NCI-H146 (cell line): ENCODE measurements at places on chromosomes 1 and 21.

GRCh38 chr1:225483818-225484656 lies 56.2 kb upstream of the LBR start:
- no peak for DNase-seq

GRCh38 chr1:237146241-237146640 lies 104.3 kb downstream of the RYR2 start:
- no peak for DNase-seq

DNA sequence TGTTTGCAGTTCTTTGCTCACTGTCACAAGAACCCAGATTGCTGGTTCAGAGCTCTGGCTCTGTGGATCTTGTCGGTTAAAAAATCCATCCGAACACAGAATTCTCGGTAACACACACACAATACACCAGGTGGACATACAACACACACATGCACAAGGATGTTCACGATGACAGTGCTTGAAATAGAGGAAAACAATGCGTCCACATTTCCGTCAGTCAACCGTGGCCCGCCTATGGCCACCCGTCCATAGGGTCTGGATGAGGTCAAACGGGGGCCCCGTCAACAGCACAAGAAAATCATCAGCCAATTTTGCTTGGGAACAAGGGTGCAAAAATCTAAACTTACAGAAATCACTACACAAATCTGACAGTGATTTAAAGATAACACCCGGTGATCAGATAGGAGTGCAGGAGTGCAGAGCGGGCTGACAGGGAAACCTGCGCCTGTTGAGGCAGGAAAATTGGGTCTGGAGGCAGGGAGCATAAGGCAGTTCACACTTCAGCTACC lies 50.4 kb upstream of the SLC19A1 start:
- no peak for DNase-seq

GRCh38 chr1:227557962-227558725 lies 5.2 kb upstream of the ZNF678 start:
- no peak for DNase-seq

DNA sequence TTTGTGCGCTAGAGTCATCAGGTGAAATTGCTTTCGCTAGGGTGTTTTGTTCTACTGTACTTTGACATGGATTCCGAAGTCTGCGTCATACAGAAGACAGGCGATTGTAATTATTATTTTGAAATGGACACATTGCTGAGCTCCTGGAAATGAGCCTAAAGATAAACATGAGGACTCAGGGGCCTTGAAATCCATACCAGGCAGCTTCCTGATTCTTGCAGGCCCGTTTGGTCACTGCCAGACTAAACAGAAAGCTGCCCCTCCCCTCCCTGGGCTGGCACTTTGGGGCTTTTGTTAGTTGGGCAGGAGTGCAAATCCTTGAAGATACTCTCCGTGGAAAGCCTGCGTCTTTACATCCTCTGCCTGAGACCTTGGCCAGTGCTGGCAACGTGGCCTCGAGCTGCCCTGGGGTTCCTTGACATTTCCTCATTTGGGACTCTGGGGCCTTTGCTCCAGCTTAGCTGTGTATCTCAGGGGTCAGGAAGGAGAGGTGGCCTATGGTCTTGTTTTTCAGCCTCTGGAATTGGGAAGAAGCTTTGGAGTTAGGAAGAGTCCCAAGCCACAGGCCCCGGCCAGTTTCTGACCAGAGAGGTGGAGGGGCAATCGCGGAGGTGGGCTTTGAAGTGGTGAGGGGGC lies 26.9 kb upstream of the KCNE2 start:
- peak; percentile 33 for DNase-seq

DNA sequence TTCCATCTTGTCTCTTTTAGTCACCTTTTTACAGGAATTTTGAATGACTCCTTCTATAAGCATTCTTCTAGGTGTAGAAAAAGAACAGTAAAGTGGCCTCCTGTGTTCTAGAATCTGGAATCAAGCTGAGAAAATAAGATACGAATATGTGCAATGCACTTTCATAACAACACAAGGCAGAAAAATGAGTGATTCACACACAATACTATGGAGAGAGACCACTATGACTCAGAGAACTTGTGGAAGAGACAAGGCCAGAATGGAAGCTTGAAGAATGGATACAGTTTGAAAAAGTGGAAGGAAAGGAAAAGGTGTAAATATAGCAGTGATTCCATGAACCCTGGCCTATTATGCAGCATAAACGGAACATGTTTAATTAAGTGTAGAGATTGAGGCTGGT lies 57.1 kb upstream of the SAMSN1 start:
- DNase-seq: no peak

GRCh38 chr1:101420406-101420805 lies 183.6 kb downstream of the S1PR1 start:
- DNase-seq: no peak

- no peak for DNase-seq
These were observed 44.2 kb downstream of the TMEM53 start for GRCh38 chr1:44630116-44630515.
